Fibroblast of skin of back (primary cell): ENCODE measurements at places on chromosomes 2 and 18.

- no peak for DNase-seq
Measured at GRCh38 chr2:61193670-61194561, 31.9 kb downstream of the C2orf74 start.

DNA sequence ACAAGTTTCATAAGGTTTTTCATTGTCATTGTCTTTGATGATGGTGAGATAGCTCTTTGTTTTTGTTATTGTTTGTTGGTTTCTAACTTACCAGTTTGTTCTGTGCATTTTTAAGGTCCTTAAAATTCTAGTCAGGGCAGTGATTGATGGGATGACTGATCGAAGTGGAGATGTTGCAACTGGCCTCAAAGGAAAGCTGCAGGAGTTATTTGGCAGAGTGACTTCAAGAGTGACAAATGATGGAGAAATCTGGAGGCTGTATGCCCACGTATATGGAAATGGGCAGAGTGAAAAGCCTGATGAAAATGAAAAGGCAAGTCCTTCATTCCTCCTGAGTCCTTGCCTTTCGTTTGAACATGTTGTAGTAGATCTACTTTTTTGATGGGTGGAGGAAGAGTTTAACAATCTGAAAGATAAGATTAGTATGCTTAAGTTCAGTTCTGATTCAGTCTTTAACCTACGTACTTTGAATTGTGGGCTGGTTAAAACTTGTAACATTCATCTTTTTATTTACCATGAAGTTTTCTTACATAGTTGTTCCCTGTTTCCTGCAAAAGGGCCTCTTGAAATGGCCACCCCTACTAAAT lies 135.8 kb upstream of the LTBP1 start:
- DNase-seq = no peak

DNA sequence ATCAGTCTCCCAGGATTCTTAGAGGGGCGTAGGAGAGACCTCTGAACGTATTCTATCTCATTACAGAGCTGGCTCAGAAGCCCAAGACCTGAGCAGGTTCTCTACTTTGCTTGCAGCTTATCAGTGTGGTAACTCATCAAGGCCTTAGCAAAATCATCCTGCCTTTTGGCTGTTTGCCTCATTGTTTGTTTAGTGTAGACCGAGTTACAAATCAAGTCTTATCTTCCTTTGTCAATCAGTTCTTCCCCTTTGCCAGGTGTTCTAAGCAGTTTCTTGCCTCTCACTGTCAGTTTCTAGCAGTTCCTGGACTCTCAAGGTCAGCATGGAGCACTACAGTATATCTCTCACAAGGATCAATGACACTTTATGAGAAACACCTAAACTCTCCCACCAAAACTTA lies 30.9 kb upstream of the NAB1 start:
- DNase-seq = no peak

GRCh38 chr2:27717070-27717795 lies 53.5 kb downstream of the SLC4A1AP start:
- peak; percentile 42 for DNase-seq

DNA sequence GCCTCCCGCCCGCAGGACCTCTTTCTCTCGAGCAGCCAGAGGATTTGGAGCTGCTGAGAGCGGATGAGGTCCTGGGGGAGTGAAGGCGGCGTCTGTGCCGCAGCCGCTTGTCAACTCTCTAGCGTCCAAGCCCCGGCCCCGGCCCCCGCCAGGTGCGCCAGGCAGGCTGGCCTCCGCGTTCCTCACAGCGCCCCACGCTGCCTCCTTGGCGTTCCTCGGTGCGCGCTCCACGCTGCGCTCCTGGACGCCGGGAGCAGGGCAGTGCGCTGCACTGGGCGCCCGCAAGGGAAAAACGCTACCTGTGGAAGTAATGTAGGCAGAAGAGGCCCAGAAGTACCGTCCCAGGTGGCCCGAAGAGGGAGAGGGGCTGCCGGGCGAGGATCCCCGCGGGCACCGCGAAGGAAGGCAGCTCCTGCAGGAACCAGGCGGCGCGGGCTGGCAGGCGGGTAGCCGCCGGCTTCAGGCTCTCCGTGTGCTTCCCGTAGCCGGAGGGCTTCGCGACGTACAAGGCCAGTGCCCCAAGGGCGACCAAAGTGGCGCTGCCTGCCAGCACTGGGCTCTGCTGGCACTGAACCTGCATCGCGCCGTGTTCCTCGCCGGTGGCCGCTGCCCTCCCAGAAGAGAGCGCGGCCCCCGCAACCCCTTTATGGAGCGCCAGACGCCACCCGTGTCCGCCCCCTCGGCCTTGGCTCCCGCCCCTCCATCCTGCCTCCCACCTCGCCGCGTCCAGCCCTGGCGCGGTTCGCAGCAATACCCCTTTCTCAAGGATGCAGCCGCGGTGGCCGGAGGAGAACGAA lies at the start of gene SRD5A2:
TSS of gene SRD5A2 (minus strand) at position 618 of the 797 bp plus-strand sequence. CDS start at position 580, 38 bp downstream.
- no peak for DNase-seq

DNA sequence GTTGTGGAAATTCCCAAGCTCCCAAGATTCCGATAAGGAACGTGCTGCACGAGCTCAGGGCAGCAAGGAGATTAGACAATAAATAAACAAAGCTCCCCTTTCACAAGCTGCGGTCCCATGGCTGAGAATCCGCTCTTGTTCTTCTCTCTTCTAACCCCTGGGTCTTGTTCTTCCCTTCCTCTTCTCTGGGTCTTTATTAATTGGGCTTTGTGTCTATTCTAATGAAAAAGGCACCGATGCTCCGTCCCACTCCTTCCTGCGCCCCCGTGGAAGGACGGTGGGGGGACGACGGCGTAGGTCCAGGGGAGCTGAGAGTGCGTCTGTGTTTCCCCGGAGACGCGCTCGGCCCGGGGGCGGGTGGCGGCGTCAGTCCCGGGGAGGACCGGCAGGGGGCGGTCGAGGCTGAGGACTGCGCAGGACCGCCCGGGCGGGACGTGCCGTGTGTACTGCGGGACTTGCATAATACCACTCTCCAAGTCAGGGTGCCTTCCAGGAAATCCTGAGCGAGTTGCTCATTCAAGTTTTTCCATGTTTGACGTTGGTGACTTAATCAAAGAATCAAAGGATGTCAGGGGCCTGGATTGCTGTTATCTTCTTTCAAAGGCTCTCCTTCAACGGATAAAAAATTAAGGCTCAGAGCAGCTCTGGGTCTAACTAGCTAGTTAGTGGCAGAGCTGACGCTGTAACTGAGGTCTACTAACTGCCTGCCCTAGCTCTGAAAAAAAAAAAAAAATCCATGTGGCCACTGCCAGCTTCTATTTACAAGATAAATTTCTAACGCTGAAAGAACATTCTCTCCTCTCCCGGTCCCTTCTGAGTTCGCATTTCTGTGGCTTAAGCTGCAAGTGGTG lies 321.4 kb downstream of the TGIF1 start:
- DNase-seq = peak; percentile 87

DNA sequence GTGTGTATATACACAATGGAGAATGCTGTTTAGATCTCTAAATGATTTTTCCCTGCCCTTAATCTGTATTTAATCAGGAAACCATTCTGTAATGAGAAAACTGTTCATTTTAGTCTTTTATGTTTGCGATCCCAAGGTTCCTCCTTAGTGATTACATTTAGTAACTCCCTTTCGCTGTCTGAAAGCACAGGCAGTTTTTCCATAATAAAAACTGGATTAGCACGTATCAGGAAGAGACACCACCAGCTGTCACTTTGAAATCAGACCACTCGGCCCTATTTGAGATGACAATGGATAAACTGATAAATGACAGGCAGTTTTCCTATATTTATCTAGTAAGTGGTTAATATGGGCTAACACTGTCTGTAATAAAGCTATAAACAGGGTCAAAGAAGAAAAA lies 370.9 kb downstream of the NR4A2 start:
- no peak for DNase-seq

DNA sequence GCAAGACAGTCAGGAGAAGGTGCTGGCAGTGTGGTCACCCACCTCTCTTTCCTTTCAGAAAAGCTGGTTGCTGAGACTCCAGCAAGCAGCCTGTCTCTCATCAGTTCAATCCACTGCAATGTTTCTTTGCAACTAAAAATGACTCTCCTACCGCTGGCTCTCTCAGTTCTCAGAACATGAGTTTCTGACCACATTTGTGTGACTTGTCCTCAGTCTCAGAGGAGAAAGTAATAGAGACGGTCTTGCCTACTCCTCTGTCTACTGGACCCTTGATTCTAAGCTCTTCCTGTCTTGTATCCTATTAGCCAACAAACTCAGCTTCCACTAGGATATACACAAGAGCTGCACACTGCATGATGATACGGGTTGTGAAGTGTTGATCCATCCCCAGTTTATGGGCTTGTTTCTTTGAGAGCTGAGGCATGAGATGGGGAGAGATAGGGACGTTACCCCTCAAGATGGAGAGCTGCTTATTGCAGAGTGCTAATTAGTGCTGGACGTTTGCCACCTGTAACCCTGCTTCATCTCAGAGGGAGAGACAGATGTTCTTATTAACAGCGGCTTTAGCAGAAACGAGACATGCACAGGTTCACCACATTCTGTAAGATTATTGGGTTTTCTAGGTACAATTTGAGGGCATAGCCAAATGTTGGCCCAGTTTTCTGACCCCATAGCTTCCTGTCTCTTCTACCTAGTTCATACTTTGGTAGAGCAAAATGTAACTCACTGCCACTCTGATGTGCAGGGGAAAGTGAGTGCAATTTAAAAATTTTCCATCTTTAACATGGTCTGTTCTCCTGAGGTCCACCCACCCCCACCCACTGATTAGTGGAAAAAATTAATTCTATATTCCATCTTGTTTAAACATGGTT lies 32.4 kb upstream of the YWHAQ start:
- no peak for DNase-seq

DNA sequence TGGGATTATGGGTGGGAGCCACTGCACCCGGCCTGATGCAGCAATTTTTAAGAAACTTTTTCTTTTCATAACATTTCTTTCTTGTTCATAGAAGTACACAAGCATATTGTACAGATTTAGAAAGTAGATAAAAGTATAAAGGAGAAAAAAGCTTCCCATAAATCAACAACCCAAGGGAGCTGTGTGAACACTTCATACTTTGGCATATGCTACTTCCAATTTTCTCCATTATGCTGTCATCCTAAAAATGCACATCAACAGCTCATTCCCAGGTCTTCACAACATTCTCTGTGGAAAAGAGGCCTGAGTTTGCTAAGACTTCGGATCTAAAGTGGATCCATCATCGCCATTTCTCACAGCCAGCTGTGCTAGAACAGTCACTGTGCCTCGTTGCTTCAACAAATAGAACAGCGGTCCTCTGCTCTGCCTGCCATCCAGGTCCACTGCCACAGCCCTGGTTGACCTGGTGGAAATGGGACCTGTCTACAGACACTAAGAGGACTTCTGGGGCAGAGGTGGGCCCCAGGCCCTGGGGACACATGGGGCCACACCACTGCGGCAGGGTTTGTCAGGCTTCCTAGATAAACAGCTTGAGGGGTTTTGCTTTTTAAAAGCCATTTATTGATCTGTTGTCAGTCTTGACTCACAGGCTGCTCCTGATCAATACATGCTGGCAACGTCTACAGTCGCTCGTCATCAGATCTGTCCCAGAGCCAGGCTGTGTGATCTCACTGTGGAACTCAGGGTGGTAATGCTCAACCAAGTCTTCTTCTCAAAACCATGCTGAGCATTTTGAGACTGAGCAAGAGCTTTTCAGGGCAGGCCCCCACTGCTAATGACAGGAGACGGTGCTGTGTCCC lies 72.7 kb upstream of the MGAT4A start:
- no peak for DNase-seq

GRCh38 chr2:33384599-33384961 lies 91.9 kb upstream of the RASGRP3 start:
- no peak for DNase-seq

- no peak for DNase-seq
Measured at GRCh38 chr18:28030458-28030857, 146.5 kb downstream of the CDH2 start.

GRCh38 chr2:69634196-69634821 lies 9.2 kb downstream of the AAK1 start:
- no peak for DNase-seq

DNA sequence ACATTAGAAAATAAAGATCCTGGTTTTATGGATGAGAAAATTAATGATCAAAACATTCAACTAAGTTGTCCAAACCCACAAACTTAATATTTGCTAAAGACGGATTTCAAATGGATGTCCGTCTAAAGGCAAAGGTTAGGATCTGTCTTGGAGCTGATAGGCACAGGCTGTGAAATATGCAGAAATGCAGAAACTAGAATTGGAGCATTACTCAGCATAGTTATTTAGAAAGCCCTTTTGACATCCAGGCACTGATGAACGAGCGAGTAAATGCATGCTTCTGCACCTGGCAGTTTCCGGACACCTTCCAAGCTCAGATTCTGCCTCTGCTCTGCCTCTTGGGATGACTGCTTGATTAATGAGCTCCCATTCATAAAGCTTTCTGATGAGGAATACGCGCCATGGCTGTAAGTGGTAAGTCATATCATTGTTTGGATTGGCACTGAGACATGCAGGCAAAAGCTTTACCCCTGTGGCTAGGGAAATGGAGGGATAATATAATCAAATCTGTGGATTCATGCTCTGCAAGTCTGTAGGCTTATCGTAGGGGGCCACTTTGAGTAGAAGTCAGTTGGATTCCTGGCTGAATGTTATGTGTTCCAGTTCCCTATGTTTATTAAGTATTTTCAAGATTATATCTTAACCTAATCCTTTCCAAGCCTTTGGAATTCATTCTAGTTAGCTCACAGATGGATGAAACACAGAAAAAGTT lies 2176.3 kb upstream of the CELF4 start:
- DNase-seq = no peak

GRCh38 chr18:1294229-1294628 lies 389.6 kb downstream of the ADCYAP1 start:
- no peak for DNase-seq

DNA sequence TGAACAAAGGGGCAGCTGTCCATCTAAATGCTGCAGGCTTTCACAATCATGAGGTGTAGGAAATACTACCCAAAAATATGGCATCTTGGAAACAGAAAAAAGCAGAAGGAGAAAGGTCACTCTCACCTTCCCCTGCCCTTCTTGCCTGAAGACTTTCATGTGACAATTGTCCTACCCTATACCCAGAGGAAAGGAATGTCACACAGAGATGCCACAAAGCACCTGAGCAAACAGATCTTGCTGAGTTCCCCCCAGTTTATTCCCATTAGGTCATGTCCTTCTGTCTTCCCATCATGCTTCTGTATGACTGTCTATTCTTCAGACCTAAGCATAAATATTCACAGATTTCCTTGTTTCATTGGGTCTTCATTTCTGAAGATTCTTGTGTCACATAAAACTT lies 116.6 kb upstream of the MSH6 start:
- DNase-seq = no peak

DNA sequence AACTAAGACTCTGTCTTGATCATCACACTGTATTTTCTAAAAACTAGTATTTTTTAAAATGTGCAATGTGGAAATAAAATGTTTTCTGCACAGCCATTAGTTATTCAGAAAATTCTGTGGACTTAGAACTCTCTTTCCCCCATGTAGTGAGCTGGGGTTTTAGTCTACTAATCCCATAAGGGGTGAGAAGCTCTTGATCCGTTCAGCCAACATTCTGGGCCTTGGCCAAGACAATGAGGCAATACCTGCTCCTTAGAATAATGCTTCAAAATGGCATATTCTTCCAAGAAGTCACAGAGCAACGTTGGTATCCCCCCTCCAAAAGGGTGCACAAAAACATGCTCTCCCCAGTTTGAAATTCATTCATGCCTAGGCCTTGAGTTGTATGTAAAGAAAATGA lies 4.0 kb downstream of the REEP1 start:
- DNase-seq = no peak
